Activated gamma-delta T cell (primary cell): ENCODE measurements at places on chromosomes 16 and 17.

GRCh38 chr17:15271741-15272140 lies 6.6 kb upstream of the PMP22 start:
- no peak for DNase-seq

- DNase-seq = no peak
Observed at GRCh38 chr16:75023009-75023408, 24.2 kb downstream of the ZNRF1 start.

- no peak for DNase-seq
Observed at GRCh38 chr17:81556863-81557262, 4.7 kb upstream of the FAAP100 start.

GRCh38 chr17:16937431-16937830 lies 34.5 kb downstream of the TNFRSF13B start:
- DNase-seq = no peak

GRCh38 chr17:22512997-22513538 lies 820.7 kb downstream of the KCNJ18 start:
- no peak for DNase-seq

GRCh38 chr17:63376949-63377348 lies 69.2 kb downstream of the CYB561 start:
- DNase-seq = no peak

DNA sequence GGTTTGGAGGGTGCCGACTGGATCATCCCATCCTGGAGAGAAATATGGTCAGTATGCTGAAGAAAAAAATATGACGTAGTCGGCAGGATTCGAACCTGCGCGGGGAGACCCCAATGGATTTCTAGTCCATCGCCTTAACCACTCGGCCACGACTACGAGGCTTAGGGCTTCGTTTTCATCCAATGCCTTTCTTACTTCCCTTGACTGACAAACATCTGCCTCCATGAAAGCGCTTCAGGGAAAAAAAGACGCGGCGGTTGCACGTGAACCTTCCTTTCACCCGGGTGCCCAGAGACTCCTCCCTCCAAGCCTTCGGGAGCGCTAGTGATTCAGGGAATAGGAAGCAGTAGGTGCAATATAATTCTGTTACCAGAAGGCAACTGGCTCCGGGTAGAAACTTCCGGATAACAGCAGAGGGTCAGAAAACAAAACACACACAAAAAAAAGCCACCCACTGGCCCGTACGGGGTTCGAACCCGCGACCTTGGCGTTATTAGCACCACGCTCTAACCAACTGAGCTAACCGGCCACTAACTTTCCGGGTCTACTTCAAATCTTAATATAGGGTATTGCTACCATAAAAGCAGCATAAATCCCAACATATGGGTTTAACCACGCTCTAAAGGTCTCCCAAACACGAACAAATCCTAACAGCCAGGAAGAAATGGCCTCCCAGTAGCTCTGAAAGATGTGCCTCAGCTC lies 16.3 kb upstream of the AURKB start:
- no peak for DNase-seq

- DNase-seq = no peak
Observed at GRCh38 chr16:15597822-15598647, 44.9 kb downstream of the MARF1 start.

DNA sequence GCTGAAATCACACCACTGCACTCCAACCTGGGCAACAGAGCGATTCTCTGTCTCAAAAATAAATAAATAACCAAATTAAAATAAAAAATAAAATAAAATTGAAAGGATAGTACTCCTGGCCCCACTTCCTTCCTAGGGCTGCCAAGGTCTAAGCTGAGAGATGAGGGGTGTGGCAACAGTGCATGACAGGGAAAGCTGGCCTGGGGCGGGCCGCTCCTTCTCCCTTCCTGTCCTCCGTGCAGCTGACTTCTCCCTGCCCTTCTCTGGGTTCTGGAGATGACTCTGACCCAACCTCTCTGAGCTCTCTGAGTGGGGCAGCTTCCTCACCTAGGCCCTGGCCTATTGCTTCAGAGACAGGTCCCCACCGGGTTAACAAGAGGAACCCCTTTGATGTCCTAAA lies 8.7 kb upstream of the SLC25A39 start:
- DNase-seq = no peak

DNA sequence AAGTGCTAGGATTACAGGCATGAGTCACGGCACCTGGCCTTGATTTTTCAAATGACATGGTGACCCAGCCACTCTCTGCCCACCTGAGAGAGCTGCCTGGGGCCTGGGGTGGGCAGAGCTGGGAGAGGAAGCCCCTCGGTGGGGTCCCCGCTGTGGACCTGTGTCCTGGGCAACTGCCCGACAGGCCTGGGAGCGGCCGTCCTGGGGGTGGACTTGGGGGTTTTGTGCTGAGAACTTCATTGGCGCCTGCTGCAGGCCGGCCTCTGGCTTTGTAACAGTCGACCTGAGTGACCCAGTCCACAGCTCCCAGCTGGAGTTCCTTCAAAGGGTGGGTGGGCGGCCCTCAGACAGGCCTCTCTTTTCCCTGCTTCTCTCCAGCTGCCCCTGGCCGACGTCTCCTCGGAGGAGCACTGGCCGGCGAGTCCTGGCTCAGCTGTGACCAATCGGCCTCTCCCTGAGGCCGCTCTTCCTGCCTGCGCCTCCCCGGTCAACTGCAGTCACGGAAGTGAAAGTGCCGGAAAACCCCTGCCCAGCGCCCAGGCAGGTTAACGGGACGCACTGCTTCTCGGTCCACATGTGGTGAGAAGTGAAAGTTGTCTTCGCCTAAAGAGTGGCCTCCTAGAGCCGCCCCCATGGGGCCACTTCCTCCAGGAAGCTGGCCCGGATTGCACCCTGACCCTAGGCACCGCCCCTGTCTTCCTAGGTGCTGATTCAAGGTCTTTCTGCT lies 5.5 kb downstream of the CBFA2T3 start:
- no peak for DNase-seq

- DNase-seq = no peak
Observed at GRCh38 chr17:73901661-73902415, 257.6 kb upstream of the SDK2 start.

- DNase-seq = no peak
Observed at GRCh38 chr17:10033449-10033848, 128.4 kb upstream of the RCVRN start.

GRCh38 chr16:65531475-65531874 lies 409.6 kb upstream of the CDH11 start:
- no peak for DNase-seq

DNA sequence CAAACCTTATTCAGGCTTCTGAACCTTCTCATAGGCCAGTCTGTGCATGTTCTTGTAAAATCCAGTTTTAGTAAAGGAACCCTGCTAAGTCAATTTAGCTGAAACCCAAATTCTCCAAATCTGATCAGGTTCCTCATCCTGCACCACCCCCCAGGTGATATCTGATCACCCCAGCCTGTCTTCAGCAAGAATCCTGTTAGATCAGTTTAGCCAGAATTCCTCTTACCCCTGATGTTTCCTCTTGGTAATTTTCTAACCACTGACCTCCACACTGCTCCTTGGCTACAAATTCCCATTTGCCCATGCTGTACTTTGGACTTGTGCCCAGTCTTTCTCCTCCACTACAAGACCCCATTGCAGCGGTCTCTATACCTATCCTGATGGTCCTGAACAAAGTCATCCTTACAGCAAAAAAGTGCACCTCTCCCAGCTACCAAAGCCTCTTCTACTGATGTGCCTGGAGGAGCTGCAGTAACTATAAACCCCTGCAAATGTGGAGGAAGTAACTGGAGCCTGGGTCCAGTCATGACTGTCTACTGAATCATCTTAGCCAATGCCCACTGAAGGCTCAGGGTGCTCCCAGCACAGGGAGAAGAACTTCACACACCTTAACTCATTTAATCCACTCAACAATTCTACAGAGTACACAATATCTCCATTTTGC lies 23.8 kb downstream of the TEX14 start:
- DNase-seq = no peak

- DNase-seq = no peak
Observed at GRCh38 chr16:65413861-65414260, 292.0 kb upstream of the CDH11 start.

GRCh38 chr17:14448818-14449217 lies 147.9 kb downstream of the HS3ST3B1 start:
- no peak for DNase-seq

DNA sequence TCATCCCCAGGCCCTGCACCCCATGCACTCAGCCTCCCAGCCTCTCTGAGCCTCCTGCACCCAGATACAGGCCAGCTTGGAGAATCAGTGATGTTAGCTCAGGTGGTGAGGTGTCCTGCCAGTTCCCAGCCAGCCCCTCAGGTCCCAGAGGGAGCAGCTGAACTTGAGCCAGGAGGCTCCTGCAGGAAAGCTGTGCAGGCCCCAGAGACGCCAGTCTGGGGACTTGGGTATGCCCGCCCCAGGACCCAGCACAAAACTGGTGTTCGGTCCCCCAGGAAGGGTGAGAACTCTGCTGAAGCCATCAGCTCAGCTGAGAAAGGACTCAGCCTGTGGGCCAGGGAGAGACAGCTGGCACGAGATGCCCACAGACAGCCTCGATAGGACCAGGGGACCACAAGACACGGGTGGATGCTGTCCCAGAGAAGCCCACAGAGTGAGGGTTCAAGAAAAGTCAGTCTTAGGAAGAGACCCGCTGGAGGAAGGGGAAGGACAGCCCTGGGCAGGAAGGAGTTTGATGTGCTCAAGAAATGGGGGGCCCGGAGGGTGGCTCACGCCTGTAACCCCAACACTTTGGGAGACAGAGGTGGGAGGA lies 11.0 kb downstream of the ENDOV start:
- DNase-seq = no peak

DNA sequence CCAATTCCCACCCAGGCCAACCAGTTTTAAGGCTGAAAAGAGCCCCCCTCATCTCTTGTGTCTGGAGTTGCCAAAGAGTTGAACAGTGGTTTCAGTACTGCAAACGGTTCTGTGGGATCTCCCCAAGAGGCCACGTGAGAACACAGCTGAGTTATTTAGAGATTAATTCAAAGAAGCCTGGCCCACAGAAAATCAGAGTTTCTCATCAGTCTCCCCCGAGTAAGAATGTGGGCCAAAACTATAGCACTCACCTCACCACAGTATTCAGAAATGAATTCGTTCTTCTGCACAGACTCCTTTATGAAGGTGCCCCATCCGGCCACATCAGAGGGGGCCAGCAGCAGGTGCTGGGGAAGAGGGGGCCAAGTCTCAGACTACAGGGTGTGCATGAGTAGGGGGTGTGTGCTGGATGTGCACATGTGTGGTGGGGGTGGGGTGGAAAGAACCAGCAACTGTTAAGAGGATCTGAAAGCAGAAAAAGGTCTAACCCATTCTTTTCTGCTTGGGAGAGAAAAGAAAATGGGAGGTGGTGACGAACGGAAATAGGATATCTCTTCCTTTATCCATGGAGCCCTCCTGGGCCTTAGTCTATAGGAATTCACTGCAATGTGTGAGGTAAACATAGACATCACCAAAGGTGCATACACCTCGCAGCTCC lies 22.6 kb downstream of the CNTNAP1 start:
- DNase-seq = no peak

DNA sequence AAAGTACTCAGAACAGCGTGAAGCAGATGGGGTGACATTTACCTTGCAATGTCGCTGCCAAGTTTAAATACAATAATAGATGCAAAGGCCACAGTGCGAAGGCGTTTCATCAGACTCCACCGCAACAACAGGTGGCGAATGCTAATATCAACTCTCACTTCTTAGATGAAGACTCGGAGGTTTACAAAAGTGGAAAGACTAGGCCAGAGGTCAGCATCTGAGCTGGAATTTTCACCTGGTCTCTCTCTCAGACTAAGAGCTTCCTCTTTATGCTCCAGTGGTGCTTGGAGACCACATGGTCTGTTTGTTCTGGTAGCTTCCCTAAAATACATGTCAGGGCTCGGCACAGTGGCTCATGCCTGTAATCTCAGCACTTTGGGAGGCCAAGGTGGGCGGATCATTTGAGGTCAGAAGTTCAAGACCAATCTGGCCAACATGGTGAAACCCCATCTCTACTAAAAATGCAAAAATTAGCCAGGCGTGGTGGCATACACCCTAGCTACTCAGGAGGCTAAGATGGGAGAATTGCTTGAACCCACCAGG lies 169.1 kb downstream of the XYLT1 start:
- DNase-seq = no peak

- DNase-seq = no peak
Observed at GRCh38 chr16:80846680-80847079, 42.3 kb upstream of the CDYL2 start.

GRCh38 chr16:65102326-65102725 lies 19.5 kb downstream of the CDH11 start:
- DNase-seq = no peak

DNA sequence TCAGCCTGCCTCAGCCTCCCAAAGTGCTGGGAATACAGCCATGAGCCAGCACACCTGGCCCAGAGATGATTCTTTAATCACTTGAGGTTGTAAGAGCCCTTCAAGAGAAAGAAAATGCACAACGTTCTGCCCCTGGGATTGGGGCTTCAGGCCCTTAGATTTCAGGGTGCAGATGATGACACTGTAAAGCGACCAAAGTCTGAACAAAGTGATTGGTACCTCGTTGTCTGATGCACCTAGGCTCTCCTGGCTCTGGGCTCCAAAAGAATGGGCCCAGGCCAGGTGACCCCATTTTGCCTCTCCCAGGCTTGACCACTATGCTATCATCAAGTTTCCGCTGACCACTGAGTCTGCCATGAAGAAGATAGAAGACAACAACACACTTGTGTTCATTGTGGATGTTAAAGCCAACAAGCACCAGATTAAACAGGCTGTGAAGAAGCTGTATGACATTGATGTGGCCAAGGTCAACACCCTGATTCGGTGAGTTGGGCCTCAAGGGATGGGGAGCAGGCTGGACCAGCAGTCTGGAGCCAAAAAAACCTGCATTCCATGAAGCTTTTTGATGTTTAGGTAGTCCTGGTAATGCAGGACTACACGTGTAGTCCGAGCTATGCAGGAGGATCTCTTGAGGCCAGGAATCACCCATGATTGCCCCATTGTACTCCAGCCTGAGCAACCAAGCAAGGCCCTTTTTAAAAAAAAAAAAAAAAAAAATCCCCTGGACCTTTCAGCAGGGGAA lies 2.8 kb downstream of the RPL23A start:
- DNase-seq = no peak

DNA sequence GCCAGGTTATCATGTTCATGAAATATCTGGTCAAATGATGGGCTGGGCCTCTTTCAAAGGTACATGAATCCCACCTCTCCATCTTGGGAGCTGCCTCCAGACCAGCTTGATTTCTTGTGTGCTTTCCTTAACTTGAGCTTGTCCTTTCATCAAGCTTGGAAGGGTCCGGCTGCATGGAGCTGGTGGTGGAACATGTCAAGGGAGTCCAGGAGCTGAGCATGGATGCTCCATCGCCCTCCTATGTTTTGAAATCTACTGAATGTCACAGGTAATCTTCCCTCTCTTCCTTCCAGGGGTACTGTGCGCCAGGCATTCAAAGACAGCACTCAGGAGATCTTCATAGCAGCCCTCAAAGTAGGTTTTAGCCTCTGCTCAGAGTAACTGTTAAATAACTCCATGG lies 105.8 kb downstream of the N4BP1 start:
- no peak for DNase-seq

DNA sequence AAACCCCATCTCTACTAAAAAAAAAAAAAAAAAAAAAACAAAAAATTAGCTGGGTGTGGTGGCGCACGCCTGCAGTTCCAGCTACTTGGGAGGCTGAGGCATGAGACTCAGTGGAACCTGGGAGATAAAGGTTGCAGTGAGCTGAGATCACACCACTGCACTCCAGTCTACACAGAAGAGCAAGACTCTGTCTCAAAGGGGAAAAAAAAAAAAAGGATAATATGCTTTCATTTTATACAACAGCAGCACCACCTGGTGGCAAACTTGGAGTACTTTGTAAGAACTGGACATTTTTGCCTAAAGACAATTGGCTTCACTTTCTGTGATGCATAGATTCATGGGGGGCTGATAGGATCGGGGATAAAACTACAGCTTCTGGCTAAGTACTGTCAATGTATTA lies 8.5 kb downstream of the CHTF8 start:
- DNase-seq = no peak

- no peak for DNase-seq
Observed at GRCh38 chr17:17790637-17791464, 45.9 kb downstream of the SREBF1 start.
